Osteoblast (primary cell): ENCODE measurements at places on chromosomes 11 and 22.

GRCh38 chr11:17135916-17136683, 58.6 kb upstream of the RPS13 start:
- DNase-seq, result peak; percentile 45

DNA sequence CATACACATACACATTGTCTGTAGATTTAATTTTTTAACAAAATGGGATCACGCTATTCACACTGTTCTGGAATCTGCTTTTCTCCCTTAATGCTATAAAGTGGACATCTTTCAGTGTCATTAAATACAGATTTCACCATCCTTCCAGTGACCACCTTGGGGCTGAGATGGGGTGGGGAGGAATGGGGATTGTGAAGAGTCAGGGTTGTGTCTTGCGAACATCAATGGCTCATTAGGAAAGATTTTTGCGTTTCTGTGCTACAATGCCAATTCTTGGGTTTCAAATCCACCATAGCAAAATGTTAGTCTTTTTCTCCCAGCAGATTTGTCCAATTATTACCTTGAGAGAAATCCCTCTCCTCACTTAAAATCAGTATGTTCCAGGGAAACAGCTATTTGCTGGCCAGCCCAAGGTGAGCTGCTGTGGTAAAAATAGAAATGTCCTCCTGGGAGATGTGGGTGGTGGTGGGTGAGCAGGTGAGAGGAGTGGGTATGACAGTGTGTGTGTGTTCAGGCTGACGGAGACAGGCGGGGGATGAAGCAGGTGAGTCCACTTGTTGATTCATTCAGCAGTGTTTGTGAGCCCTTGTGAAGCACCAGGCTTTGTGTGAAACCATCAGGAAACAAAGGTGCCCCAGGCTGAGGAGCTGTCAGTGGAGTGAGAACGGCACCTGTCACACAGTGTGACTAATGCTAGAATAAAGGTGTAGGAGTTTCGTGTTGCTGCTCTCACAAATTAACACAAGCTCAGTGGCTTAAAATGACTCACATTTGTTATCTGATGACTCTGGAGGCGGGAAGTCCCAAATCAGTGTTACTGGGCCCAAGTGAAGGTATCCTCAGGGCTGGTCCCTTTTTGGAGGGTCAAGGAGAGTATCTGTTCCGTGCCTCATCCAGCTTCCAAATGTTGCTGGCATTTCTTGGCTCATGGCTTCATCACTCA, 1.7 kb upstream of the CBX6 start:
- DNase-seq, result no peak

DNA sequence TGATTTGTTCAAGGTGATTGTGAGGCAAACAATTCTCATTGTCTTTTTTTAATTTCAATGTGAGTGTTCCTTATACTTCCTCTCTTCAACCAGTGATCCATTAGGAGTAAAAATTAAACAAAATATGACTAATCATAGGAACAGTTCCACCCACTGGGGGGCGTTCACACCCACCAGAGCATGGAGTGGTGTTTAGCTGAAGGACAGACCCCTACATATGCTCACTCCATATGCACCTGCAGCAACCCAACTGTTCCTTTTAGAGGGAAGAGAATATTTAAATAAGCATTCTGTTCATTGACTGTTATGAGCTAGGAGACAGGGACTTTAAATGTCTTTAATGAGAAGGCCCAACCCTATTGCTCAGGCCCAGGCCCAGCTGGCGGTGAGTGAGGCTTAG, 78.7 kb upstream of the DRD2 start:
- no peak for DNase-seq

GRCh38 chr11:117980280-117980679, 5.9 kb upstream of the IL10RA start:
- no peak for DNase-seq

DNA sequence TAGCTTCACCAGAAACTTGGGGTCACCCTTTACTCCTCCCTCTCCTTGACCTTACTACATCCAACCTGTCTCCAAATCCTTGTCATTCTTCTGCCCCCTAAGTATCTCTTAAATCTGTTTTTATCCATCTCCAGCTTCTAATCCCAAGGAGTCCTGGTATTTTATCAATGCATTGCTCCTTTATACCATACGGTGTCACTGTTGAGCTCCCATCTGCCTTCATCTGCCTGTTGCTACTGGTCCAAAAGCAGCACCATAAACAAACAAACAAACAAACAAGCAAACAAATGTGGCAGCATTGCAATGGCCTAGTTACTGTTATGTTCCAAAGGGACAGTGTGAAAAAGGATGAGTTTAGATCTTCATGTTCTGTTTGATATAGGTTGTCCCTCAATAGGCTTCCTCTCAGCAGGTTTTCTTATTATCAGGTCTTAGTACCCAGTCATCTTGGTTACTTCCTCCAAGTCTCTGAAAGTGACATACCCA, 34.2 kb downstream of the DNHD1 start:
- DNase-seq, result peak; percentile 78

DNA sequence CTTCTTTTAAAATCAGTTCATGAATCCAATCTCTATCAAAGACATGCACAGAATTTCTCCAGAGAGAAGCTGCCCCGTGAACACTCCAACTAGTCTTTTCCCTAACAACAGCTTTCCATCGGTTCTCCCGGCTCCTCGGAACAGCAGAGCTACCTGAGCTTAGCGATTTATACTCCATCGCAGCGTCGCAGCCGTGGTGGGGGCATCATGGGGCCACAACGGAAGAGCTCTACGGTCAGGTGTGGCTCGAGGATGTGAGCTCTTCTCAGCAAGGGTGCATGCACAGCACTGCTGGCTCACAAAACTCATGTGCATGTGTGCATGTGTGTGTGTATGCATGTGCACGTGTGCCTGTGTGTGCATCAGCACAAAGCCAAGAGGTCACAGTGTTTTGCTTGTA, 11.7 kb upstream of the MOB2 start:
- DNase-seq, result no peak

GRCh38 chr11:19121646-19122045, 4.7 kb downstream of the ZDHHC13 start:
- DNase-seq, result no peak

DNA sequence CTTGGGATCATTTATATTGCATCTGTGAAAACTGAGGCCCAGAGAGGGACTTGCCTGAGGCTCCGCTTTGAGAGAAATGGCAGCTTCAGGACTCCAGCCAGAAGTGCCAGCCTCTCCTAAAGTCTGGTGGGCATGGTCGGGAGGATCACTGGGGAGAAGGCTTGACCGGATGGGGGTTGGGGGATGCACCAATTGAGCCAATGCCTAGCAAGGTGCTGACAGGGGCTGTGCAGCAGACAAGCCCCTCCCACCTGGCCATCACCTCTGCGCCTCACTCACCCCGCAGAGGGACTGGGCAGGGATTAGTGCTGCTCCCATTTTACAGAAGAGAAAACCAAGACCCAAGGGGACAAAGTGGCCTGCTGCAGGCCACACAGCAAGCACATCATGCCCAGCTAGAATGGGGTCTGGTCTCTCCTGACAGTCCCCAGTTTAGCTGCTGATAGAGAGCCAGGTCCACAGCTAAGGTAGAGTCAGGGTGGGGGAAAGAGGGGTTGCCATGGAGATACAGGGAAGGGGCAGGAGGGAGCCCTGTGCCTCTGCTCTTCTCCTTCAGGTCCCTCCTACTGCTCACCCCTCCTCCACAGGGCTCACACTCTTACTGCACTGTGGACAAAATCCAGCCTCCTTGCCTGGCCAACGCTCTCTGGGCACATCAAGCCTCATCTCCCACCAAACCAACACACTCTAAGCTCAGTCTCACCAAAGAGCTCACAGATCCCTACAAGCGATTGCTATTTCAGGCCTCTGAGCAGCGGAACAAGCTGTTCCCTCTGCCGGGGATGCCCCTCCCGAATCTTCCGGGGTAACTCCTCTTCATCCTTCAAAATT, 29.5 kb downstream of the TEF start:
- DNase-seq, result peak; percentile 73

DNA sequence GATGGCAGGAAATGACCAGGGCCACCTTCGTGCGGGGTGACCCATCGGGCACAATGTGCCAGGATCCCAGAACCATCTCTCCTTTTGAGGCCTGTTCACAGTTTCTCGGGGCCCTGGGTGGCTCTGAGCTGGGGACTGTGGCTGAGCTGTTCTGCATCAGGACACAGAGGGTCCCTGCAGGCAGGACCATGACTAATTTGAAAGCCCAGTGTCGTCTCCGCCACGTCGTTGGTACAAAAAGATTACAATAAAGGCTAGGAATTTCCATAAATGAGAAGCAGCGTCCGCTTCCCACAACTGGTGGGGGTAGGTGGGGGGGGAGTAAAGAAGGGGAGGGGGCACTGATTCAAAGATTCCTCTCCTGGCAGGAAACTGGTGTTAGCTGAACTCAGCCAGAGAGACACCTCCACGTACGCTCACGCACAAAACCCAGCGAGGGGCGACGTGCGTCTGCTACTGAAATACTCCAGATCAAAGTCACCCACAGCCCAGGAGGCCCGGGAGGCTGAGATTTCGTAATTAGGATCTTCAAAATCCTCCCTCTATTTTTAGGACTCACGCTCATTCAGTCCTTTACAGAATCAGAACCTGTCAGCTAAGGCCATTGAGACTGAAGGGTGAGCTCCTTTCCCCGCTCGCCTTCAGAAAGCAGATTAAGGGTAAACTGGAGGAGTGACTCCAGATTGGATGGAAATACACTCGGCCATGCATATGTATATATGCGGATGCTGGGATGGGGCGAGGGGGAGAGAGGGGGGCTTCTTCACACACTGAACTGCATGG, 11.0 kb downstream of the MN1 start:
- DNase-seq, result peak; percentile 61

GRCh38 chr11:64379160-64379559, 20.2 kb downstream of the RPS6KA4 start:
- DNase-seq, result no peak

- no peak for DNase-seq
Measured at GRCh38 chr22:32518381-32518780, 43.8 kb downstream of the FBXO7 start.

DNA sequence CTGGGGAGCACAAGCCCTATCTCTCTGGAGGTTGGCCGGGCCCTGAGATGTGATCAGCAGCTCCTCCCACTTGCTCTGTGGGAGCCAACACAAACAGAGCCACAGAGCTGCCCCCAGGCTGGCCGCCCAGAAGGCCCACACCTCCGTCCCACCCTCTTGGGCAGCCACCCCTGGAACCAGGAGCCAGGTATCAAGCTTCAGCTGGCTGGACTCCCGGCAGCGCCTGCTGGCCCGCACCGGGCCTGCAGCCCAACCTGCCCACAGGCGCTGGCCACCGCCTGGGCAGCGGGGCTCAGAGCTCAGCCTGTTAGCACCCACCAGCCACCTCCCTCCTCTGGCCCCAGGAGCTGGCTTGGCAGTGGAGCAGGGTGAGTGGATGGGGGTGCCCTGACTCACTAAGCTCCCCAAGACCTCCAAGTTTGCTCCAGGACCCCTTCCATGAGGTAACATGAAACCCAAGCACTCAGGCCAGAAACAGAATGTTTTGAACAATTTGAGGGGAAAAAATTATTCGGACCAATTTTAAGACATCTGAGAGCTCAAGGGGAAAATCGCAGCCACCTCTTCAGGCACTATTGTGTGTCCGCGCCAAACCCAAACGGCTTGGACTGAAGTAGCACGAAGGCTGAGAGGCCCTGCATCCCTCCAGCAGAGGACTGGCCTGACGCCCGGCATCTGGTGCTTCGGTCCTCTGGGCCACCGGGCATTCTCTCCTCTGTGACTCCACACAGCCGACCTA, 450.8 kb downstream of the SOX6 start:
- no peak for DNase-seq

GRCh38 chr11:29125606-29126005, 891.2 kb downstream of the KCNA4 start:
- no peak for DNase-seq

DNA sequence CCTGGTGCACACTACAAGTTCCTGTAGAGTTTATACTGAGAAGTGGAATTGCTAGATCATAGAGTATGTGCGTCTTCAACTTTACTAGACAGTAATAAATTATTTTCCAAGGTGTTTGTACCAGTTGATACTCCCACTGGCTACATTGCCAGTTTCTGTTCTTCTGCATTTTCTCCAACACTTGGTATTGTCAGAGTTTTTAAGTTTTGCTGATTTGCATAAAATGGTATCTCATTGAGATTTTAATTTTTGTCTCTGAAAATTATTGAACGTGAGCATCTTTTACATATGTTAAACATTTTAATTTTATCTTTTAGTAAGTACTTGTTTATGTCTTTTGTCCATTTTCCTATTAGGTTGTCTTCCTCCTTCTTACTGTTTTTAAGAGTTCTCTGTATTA, 7.3 kb downstream of the TBCEL start:
- no peak for DNase-seq

DNA sequence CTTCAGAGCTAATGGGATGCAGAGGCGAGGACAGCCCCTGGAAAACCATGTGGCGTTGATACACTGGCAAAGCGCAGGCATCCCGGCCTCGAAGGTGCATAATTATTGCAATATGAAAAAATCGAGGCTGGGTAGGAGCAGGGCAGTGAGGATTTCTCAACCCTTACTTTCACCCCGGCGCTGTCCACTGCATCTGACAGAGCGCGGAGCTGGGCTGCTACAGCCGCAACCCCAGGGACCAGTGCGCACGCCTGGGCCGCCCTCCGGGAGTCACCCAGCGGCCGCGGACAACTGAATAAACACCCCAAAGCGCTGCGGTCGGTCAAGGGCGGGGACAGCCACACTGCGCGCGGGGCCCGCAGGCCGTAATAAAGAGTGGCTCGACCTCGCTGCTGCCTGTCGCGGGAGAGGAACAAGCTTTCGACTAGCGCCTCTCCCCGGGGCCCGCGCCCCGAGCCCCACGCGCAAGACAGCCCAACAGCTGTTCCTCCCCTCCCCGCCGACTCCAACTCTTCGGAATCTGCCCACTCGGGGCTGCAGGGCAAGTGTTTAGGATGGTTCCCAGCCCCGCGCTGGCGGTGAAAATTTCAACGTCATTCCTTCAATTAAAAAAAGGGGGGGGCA, 3.6 kb upstream of the WT1 start:
- no peak for DNase-seq

DNA sequence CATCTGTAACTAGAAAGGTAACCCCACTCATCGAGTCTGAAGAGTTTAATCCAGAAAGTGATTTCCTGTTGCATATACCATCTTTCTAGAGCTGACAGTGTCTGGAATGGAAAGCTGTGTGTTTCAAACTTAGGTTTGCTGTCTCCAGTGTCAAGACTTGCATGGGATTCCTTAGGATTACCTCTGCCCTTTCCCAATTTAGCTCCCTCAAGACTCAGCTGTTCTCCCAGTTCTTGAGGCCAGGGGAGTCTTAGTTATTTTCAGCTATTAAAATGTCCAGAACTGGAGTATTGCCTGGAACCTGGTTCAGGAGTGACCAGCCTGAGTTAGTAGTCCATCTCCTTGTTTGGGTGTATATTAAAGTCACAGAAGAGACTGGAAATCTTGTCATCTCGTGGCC, 25.0 kb upstream of the LDHA start:
- DNase-seq, result no peak
